Skeletal muscle cell (primary cell): ENCODE measurements at places on chromosomes 3 and 15.
A peak's percentile ranks its signal among the peaks of the same experiment; 100 is the strongest.

GRCh38 chr3:9183011-9183410 lies 66.4 kb downstream of the SRGAP3 start:
- no peak for DNase-seq

- no peak for DNase-seq
Measured at GRCh38 chr15:45732662-45733061, 97.8 kb downstream of the SQOR start.

GRCh38 chr3:42192334-42193200 lies 73.4 kb downstream of the CCK start:
- DNase-seq, result no peak

DNA sequence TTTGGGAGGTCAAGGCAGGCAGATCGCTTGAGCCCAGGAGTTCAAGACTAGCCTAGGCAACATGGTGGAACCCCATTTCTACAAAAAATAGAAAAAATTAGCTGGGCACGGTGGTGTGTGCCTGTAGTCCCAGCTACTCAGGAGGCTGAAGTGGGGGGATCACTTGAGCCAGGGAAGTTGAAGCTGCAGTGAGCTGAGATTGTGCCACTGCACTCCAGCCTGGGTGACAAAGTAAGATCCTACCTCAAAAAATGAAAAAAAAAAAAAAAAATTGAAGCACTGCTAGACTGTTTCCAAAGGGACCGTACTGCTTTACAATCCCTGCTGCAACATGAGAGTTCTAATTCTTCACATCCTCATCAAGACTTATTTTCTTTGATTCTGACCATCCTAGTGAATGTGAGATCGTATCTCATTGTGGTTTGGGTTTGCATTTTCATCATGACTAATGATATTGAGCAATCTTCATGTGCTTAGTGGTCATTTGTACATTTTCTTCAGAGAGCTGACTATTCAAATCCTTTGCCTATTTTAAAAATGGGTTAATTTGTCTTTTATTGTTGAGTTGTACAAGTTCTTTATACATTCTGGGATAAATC lies 10.8 kb downstream of the CMTM8 start:
- peak; percentile 89 for DNase-seq

DNA sequence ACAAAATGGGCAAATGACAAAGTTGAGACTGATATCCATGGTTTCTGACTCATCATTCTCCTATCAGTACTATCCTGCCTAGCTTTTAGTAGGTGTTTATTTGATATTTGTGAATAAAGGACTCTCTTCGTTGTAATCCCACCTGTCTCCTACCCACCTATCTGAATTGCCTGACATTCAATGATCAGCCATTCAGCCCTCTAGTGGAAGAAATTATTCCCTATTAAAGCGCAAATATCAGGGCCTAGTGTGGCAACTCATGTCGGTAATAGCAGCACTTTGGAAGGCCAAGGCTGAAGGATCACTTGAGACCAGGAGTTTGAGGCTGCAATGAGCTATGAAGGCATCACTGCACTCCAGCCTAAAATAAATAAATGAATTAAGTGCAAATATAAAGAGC lies 195.7 kb upstream of the SETMAR start:
- no peak for DNase-seq

- DNase-seq, result peak; percentile 95
Measured at GRCh38 chr15:65832549-65833364, 36.5 kb upstream of the RAB11A start.
